ENCODE measurements at places on chromosomes 2 and 18.
A peak's percentile ranks its signal among the peaks of the same experiment; 100 is the strongest.

GRCh38 chr2:8575834-8576423 lies 105.9 kb upstream of the ID2 start:
- peak; percentile 30 for DNase-seq

GRCh38 chr2:237866101-237866621 lies 6.7 kb downstream of the RAMP1 start:
- no peak for DNase-seq

DNA sequence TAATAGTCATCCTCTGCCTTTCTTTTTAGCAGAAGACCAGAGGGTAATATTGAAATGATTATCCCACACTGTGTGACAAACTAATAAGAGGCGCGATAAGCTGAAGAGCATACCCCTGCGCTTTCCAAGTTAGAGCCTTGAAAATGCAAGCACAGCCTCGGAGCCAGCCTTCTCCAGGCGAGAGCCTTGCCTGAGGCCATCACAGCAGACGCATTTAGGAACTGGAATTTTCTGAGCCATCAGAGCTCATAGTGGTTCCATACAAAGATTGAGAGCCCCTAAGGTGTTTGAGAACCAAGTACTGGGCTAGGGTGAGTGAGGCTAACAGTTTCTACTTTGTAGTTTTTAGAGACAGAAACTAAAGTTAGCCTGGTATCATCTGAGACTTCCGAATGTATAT lies 19.9 kb downstream of the PSMG2 start:
- DNase-seq, result no peak

- DNase-seq, result no peak
Measured at GRCh38 chr2:106566050-106566449, 78.9 kb downstream of the CD8B2 start.

GRCh38 chr2:18456026-18456425 lies 104.4 kb downstream of the RDH14 start:
- DNase-seq, result no peak

- no peak for DNase-seq
Measured at GRCh38 chr2:165895974-165896373, 57.6 kb downstream of the TTC21B start.

GRCh38 chr2:150046810-150047209 lies 440.7 kb downstream of the RND3 start:
- peak; percentile 9 for DNase-seq

GRCh38 chr2:218152777-218153176 lies 14.0 kb downstream of the CXCR1 start:
- no peak for DNase-seq

DNA sequence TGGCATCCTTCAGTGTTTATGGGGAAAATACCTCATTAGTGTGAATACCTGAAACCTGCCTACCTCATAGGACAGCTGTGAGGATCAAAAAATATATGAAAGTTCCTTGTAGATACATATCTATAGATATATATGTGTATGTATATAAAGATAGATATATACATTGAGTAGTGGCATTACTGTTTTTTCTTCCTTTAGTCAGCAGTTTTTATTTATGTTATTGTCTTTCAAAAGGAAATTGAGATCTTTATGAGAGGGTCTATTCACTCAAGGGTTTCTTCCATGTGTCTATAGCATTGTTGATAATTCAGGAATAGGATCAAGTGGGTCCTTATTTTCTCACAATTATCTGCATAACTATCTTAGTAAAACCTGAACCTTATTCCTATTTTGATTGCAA lies 6.6 kb downstream of the RMP24 start:
- DNase-seq, result no peak

DNA sequence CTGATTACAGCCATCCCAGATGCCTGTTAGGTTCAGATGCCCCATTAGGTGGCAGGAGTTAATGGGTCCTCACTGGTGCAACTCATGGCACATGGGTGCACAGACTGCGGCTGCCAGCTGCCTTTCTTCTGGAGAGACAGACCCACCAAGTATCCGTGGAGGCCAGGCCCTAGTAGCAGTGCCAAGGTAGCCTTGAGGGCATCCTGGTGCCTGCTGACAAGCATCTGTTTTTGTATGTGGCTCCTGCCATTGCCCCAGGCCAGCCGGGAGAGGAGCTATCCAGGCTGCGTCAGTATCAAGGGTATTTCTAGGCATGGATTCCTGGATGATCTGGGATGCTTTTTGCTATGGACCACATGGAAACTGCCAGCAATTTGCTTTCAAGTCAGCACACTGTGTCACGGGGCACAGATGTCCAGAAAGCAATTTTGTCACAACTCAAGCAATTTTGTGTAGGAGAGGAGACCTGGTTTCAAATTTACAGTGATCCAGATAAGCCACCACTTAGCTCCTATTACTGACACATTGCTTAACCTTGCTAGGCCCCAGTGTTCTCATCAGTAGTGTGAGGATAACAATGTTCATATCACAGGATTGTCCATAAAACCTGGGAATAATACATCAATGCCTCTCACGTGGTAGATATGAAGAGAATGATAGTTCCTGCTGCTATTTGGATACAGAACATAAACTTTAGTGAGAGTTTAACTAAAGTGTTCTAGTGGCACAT lies 815.1 kb upstream of the RAB6C start:
- DNase-seq, result no peak

DNA sequence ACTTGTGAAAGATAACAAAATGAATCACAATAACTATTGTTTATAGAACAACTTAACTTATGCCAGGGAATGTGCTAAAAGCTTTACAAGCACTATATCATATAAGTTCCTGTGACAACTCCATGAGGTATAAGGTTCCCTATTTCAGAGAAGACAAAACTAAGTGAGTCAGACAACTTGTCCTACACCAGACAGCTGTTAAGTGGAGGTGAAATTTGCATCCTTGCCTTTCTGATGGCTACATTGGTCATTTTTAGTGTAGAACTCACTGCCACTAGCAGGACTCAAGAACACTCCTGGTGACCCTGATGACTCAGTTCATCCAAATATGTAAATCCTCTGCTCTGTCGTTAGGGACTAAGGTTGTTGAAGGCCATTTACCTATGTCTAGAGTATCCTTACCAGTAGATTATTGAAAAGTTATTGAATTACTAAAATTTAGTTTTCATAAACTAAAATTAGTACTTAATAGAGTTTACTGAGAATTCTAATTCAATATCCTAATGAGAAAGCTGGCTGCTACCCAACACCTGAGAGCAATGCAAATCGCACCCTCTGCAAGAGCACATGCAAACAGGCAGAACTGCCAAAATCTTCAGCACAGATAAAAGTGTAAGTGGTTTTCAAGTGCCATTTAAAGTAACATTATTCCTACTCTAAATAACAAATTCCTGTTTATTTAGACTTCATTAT lies 636.2 kb downstream of the NRXN1 start:
- DNase-seq, result no peak

DNA sequence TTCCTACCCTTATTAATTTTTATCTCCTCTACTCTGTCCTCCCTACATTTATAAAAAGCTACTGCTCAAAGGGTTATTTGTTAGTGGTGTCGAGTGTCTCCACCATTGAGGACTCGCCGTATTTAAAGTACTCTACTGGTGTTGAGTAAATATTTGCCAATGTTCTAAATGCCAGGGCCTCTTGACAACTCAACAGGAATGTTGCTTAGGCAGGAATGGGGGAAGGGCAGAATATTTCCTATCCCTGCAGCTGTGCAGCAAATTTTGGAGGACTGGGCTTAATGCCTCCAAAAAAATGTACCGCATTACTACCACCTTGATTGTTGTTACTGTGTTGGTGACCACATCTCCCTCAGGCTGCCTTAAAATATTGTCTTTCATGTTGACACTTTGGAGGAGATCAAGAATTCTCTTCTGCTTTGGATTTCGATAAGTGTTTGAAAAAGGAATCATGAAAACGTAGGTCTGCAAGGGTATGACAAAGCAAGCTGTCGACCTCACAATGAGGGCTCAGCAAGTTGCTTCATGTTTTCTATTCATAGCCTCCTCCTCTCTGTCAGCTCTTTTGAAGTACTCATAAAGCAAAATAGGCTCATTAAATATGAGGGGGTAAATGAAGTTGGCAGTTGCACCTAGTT lies 84.3 kb downstream of the EFEMP1 start:
- no peak for DNase-seq

DNA sequence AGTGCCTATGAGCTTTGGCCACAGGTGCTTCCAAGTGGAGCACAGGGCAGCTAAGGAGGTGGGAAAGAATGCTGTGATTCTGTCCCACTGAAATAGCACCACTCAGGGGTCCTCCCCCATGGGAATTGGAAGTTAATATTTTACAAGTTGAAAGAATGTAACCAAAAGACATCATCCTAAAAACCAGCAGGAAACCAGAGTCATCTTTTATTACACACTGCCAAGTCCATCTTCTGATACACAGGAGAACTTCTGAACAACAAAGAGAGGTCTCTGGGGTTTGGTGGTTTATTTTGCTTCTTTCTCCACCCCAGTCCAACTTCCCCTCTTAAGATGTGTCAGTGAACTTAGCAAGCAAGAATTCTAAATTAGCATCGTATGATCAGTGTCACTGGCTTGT lies 47.7 kb downstream of the COLEC12 start:
- no peak for DNase-seq

DNA sequence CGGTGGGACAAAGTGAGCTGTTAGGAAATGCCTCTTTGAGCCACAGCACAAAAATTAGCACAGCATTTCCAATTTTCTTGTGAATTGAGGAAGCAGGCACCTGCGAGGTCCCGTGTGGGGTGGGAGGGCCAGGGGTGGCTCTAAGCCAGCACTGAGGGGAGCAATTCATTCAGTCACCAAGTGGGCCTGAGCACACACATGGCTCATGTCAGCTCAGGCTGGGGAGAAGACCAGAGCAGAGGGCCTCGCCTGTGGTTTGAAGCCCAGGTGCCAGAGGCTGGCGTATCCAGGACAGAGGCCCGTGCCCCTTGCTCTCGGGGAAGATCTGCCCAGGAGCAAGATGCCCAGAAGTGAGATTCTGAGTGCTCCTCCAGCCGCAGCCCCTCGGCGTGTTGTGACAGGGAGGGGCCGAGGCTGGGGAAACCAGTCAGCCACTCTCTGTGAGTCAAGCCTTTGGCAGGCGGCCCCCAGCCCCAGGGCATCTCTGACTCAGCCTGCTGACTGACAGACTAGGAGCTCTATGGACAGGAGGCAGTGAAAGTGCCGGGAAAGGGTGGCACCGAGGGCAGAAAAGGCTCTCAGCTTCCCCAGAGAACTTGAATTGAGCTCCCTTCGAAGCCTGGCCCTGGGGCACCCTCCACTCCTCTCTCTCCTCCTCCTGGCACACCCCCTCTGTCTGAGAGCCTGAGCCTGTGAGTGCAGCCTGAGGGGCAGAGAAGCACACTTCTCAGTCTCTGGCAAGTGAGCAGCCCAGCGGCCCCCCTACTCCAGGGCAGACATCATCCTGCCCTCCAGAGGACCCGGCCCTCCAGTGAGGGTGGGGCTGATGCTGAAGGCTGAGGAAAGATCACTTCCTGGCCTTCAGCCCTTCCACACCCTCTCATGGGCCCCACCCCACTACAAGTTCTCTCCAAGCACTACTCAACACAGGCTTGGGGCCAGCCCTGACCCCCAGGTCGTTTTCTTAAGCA lies 32.3 kb downstream of the CYP26B1 start:
- no peak for DNase-seq

- no peak for DNase-seq
Measured at GRCh38 chr2:43054367-43054766, 172.0 kb downstream of the ZFP36L2 start.
